Hematopoietic multipotent progenitor cell treated with erythropoietin and hydrocortisone succinate and interleukin-3 and kit ligand, for 8 days (in vitro differentiated cells): ENCODE measurements at places on chromosomes 4 and X.
A peak's percentile ranks its signal among the peaks of the same experiment; 100 is the strongest.

GRCh38 chr4:80183250-80184052 lies 13.9 kb upstream of the PRDM8 start:
- no peak for DNase-seq

DNA sequence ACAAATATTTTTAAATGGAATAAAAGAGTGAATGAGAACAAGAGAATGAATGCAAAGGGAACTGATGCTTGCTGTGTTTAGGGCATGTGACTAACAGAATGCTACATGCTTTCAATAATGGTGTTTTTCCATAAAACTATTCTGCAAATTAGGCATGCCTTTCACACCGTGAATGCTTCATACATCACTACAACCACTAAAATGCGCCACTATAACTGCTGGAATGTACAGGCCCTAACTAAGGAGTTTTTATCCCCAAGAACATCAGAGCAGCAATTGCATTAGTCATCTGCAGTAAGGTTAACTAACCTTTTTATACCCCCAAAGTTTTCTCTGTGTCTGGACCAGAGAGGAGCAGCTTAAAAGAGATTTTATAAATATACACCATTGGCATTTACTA lies 190.4 kb downstream of the ARAP2 start:
- DNase-seq, result no peak

GRCh38 chr4:41992967-41993857 lies 2.9 kb downstream of the SLC30A9 start:
- no peak for DNase-seq

DNA sequence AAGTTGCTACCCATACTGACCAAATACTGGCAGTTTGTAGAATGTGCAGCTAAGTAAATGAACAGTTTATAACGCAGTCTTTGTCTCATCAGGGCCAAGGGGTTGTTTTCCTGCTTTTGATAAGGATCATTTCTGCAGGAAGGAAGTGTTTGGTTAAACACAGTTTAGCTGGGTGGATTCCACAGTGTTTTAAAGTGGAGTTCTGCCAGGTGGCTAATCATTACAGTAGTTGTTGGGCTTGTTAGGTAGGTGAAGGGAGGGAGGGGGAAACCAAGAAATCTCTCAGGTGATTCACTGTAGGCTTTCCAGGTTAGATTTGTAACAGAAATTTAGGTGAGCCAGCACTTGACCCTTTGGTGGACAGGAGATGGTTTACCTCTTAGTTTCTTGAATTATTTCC lies 58.1 kb downstream of the FNIP2 start:
- DNase-seq, result no peak

- no peak for DNase-seq
Observed at GRCh38 chr4:163988391-163988790, 493.9 kb downstream of the TMA16 start.

DNA sequence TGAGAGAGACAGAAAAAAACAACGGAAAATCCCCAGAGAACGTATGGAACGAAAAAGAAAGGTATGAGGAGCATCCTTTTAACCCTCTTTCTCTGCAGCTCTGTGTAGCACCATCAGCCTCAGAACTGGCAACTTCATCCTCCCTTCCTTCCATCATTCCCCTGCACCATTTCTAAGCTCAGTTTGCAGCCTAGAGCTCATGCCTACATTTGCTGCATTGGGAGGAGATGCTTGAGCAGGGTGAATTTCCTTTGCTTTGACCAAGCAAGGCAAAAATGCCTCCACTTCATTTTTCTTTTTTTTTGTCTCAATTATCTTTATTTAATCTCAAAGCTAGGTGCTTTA lies 67.9 kb downstream of the ANK2 start:
- no peak for DNase-seq

DNA sequence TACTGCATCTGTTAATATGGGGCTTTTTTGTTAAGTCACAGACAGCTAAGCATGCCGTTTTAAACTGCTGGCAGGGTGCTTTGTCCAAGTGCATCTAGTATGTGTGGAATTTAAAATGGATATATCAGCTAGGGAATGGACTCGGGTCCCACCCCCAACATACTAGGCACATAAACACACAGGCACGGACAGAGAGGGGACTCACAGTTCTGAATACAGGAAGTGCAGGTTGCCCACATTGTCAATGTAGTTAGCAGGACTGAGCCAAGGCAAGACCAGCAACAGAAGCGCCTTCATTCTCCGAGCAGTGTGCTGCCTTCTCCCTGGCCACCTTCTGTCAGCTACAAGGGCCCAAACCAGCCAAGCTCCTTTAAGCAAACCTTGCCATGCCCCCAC lies 33.6 kb downstream of the LNX1 start:
- DNase-seq, result no peak

DNA sequence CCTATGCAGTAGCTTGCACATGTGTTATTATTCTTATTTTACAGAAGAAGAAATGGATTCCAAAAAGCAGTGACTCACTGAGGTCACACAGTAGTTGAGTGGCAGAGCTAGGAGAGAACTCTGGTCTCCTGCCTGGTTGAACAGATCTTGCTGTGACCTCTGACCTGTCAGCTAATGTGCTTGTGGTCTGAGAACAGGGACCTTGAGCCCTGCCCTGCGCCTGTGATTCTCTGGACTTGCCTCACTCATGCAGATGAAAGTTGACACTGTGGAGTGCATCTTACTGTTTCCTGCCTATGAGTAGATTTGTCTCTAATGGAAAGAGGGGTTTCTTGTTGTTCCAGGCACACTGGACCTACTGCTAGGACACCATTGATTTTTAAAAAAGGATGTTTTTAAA lies 32.3 kb downstream of the ETNPPL start:
- DNase-seq, result no peak

DNA sequence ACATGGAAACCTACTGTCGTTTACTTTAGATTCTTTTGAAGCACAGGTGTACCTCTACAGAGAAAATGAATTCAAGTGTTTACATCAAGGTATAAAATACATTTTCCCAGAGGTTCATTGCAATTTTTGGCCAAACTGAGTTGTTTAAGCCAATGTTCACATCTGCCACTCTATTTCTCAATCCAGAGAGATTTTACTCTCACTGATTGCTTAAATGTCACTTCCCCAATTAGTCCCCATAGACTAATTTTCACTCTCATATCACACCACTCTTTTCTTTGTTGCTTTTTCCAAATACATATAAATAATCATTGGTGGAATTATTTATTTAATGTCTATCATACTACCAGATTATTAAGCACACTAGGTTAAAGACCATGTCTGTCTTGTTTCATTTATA lies 271.8 kb downstream of the PPP3CA start:
- DNase-seq, result no peak

- no peak for DNase-seq
Observed at GRCh38 chr4:183830438-183830985, 74.6 kb upstream of the STOX2 start.

DNA sequence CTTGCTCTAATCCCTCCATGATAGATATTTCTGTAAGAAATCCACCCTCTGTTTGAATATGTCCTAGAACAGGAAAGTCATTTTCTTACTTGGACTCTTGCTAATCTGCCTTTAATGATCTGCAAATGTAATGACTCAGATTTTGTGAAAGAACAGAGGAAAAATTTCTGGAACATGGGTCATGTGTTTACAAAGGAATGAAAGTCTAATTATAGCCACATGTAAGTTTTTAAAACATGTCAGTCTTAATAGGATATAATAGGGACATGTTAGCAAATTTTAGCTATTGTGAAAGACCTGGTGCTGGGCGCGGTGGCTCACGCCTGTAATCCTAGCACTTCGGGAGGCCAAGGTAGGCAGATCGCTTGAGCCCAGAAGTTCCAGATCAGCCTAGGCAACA lies 47.6 kb downstream of the GRK4 start:
- no peak for DNase-seq

DNA sequence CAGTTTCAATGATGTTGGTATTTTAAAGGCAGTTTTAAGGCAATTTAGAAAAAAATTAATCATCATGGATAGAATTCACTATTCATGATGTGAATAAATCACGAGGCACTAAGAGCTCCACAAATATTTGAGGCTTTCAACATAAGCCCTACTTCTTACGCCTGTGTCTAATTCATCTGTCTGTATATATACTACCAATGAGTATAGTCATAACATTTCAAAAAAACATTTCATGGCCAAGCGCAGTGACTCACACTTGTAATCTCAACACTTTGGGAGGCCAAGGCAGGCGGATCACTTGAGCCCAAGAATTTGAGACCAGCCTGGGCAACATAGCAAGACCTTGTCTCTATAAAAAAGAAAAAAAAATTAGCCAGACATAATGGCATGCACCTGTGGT lies 56.5 kb downstream of the FBXL5 start:
- no peak for DNase-seq

DNA sequence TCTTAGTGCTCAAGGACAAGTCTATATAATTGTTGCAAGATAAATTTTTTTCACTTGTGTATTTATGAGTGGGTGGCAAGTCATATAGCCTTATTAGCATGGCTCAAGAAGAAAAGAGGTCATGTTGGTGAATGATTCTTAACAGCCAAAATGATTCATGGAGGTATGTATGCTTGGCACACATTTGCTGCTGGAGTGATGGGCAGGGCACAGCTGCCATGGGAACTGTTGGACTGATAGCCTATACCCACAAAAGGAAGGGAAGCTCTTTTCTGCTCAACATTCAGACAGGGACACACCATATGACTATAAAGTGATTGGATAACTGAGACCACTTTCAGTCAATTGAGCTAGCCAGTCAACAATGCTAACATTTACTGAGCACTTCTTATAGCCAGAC lies 46.8 kb upstream of the PITX2 start:
- DNase-seq, result no peak

DNA sequence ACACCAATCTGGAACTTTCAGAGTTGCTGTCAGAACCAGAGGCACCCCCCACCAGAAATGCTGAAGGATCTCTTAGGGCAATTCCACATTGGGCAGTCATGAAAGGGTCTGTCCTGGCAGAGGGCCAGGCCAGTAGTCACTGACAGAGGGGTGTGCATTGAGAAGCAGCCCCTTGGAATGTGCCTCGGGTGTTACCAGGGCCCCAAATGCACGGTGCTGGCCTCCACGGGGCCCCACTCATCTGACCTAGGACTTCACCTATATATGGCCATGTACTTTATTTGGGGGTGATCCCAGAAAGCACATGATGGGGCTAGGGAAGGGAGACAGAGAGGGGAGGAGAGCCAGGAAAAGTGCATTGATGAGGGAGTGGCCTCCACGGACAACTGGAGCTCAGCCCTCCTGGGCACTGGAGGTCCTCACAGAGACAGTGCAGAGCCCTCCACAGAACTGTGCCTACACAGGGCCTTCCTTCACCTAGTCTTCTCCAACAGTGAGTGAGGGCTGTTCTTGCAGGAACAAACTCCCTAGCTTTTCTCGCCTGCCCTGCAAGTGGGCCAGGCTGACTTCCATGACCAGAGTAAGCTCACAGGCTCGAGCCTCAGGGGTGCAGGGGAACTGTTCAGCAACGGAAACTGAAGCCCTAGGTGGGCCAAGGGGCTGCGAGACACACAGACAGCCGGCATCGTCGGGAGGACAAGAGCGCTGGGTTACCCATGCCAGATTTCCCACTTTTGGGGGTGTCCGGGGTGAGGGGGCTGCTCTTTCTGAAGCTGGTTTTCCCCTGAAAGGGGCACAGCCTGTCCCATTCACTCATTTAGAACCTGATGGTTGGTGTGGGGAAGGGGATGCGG lies 136.2 kb downstream of the HMX1 start:
- no peak for DNase-seq

- no peak for DNase-seq
Observed at GRCh38 chr4:79147251-79147650, 178.6 kb downstream of the NAA11 start.

GRCh38 chr4:127000110-127000509 lies 632.6 kb upstream of the INTU start:
- DNase-seq, result no peak

DNA sequence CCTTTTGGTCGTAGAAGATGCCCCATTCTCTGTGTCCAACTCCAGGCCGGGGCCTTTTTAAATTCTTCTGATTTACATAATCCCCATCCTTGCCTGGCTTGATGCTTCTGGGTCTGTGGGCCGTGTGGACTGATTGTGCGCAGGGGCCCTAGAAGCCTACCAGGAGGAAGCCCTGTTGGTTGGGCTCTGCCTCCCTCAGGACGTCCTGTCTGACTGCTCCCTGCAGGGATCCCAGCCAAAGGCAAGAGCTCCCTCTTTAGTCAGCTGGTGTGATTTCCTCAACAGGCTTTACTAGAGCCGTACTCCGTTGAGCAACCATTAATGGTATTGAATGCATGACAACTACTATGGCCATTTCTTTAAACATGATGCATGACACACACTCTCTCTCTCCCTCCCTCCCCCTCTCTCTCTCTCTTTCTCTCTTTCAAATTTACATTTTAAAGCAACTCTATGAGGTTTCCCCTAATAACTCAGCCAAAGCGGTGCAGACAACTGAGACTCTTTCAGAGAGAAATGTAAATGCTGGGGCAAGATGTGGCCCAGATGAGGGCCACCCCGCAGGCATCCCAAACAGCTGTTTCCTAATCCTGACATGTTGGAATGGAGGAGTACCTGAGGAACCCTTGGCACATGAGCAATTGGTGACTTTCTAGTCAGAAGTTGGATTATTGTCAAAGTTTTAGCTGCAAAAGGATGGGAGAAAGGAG lies 117.3 kb downstream of the DRD5 start:
- DNase-seq, result peak; percentile 6

DNA sequence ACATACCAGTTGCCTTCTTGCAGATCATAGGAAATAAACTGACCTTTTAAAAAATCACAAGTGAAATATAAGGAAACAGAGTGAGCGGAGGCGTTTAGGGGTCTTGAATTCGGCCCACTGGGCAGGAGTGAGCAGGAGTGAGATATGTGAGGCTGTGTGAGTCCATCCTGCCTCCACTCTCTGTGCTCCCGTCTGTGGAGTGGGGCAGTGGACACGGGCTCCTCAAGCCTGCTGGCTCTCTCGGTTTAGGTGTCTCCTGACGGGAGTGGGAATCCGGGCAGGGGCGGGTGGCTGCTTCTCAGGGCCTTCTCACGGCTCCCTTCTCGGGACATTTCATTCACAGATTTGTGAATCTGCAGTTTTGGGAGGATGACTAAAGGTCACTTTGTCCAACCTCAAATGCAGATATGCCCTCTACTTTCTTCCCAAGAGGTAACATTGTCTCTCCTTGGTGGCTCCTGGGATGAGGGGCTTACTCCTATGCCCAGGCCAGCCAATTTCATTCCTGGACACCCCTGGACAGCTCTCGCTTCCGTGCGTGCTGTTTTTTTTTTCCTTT lies 27.6 kb downstream of the CYTL1 start:
- DNase-seq, result no peak

- no peak for DNase-seq
Observed at GRCh38 chr4:113687067-113687718, 74.3 kb downstream of the CAMK2D start.

DNA sequence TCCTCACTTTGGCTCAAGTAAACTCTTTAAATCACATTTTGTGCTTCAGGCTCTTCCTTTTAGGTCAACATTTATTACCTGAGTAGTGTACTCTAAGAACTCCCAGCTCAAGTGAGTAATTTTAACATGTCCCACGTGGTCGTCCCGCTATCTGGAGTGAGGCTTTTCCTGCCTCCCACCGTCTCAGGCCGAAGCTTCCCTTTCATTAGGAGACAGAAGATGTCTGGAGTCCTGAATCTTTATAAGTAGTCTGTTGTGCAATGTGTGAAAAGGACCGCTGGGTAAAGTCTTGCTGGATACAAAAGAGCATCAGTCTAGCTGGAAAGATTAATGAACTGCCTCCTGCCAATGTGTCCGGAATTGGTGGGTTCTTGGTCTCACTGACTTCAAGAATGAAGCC lies 117.7 kb upstream of the NEIL3 start:
- DNase-seq, result no peak

GRCh38 chr4:26839016-26839415 lies 21.6 kb upstream of the STIM2 start:
- DNase-seq, result no peak
